Skin of body (tissue), 3 donors: ENCODE measurements at places on chromosomes 16 and 17. TPM values are rescaled to one million over a fixed set of nuclear protein-coding genes. Genes with fewer than 3 reads are reported as not detected.

Gene CTRB1
- not detected for total RNA-seq

Gene NOD2
- 4.4 TPM for total RNA-seq

Gene KRT14
- 763 TPM for total RNA-seq

Gene DNAI2
- not detected for total RNA-seq

Gene KRTAP3-1
- total RNA-seq = 5.3 TPM
